Left forelimb (tissue), 1 donor: ENCODE measurements at places on chromosomes 5 and 9.

DNA sequence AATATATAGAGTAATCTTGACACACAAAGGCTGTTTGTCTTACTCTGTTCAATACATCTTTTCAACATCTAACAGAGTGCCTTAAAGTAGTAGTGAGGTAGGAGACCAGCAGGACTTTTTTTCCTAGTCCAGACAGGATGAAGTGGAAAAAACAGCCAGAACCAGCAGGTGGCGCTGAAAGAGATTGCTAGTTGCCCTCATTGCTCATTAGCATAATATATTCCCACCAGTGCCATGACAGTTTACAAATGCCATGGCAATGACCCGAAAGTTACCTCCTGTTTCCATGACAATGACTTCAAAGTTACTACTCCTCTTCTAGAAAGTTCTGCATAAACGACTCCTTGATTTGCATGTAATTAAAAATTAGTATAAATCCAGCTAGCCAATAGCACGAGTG lies 387.4 kb downstream of the ACTL7B start:
- no peak for DNase-seq

- DNase-seq: no peak
These were observed 56.8 kb downstream of the NIPAL4 start for GRCh38 chr5:157516626-157517325.

DNA sequence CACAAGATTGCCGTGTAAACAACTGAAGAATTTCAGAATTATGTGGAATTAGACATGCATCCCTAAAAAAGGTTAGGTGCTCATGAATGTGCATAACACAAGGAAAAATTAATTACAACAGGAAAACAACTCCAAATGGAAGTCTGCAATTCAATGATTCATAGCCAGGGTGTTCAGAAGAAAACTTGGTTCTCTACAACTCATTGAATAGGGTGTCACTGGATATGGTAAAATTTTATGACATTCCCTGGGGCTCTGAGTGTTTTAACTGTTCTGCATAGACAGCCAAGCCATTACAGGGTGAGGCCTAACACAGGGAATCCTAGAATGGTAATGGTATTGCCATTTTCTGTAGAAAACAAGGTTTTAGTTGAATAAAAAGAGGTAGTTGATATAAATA lies 24.4 kb upstream of the ZSWIM6 start:
- no peak for DNase-seq

- no peak for DNase-seq
These were observed 41.1 kb downstream of the ERBIN start for GRCh38 chr5:65967288-65968066.

- DNase-seq: no peak
These were observed 22.1 kb upstream of the LPCAT1 start for GRCh38 chr5:1545805-1546355.

- no peak for DNase-seq
These were observed 291.1 kb upstream of the PDE4D start for GRCh38 chr5:60184606-60185005.

- DNase-seq: no peak
These were observed 50.9 kb upstream of the TUT7 start for GRCh38 chr9:86405086-86405491.

- DNase-seq: no peak
These were observed 281.2 kb upstream of the RGMB start for GRCh38 chr5:98492258-98492657.

- no peak for DNase-seq
These were observed 539.6 kb downstream of the CCDC171 start for GRCh38 chr9:16092142-16093091.

GRCh38 chr5:9927521-9927997 lies 297.4 kb upstream of the TAS2R1 start:
- no peak for DNase-seq

- no peak for DNase-seq
These were observed 15.3 kb downstream of the AP3S1 start for GRCh38 chr5:115857057-115857479.

DNA sequence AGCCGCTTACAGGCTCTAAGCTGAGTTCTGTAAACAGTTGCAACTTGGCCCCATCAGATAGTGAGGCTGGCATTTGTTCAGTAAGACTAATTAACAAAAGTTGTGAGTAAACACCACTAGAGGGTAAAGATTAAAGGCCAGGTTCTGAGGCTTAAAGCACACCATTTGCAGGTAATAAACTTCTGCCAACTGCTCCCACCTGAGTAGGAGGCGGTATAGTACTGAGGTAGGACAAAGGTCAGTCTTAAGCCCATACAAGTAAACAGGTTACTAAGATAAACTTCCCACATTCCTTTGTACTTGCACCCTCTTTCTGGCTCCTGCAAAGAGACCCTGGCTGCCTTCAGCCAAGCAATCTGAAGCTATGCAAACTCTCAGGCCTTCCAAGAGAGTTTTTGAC lies 419.6 kb downstream of the DNAH5 start:
- DNase-seq: no peak

DNA sequence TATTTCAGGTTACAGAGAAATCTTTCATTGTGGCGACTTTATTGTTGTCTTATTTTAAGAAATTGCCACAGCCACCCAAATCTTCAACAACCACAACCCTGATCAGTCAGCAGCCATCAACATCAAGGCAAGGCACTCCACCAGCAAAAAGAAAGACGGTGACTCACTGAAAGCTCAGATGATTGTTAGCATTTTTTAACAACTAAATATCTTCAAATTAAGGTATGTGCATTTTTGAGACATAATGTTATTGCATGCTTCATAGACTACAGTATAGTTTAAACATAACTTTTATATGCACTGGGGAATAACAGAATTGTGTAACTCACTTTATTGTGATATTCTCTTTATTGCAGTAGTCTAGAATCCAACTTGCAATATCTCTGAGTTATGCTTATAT lies 263.4 kb downstream of the TMEM232 start:
- no peak for DNase-seq

- no peak for DNase-seq
These were observed 436.7 kb downstream of the ZSWIM6 start for GRCh38 chr5:61768692-61769281.

DNA sequence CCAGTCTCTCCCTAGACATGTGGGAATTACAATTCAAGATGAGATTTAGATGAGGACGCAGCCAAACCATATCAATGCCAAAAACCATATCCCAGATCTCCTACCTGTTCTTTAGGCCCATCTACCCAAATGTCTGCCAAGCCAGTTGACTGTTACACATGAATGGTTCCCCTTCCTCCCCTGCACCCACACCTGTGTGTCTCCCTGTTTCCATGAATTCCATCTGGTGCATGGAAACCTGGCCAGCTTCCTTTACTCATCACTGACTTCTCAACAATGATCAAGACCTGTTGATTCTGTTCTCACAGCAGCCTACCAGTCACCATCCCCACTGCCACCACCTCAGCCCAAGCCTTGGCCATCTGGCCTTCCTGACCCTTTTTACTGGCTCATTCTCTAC lies 222.7 kb downstream of the NR3C1 start:
- no peak for DNase-seq

DNA sequence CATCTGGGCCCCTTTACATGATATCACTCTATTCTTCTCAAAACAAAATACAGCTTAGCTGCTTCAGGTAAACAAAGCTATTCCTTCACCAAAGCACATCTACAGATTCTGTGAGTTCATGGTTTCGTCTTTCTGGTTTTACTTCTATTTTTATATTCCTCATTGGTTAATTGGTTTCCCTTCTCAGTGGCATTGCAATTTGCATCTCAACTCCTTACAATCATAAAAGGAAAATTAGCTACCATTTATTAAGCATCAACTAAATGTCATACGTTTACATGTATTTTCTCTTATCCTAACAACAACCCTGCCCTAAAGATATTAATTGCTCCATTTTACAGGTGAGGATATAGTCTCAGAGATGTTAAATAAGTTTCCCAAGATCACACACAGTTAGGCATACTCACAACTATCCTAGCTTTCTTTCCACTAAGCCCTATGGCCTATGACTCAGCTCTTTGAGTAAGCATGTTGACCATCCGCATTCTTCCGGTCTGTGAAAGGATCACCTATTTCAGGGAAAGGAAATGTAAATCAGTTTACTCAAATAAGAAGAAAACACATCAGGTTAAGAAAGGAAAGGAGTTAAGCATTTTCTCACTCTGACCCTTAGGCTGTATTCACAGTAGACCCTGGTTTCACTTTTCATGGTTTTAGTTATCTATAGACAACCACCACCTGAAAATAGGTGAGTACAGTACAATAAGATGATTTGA lies 146.1 kb downstream of the CAAP1 start:
- DNase-seq: no peak

- DNase-seq: no peak
These were observed 127.1 kb upstream of the COL5A1 start for GRCh38 chr9:134514503-134514902.

GRCh38 chr5:33877449-33877848 lies 14.3 kb downstream of the ADAMTS12 start:
- no peak for DNase-seq

DNA sequence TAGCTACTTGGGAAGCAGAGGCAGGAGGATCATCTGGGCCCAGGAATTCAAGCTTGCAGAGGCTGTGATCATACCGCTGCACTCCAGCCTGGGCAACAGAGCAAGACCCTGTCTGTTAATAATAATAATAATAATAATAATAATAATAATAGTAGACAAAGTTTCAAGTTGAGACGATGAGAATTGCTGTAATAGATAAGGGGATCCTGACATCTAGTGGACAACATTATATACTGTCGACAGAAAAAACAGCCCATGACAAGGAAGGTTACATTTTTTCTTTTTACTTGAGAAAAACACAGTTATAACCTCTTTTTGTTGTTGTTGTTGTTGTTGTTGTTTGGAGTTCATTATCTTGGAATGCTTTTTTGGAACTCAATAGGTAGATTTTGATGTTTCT lies 35.3 kb downstream of the NDFIP1 start:
- no peak for DNase-seq

DNA sequence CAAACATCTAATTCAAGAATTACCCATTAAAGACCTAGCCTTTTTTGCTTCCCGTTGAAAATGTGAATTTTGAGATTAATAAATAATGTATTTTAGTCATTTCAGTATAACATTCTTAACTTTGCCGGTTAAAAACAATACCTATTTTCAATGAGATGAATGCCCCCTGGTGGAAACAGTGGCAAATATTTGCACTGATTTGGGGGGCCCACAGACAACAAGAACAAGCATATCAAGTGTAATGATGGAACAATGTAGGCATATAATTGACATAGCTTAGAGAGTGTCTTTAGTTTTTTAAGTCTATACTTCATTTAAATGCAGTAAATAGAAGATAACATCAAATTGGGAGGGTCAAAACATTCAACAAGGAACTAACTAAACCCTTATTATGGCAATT lies 111.9 kb downstream of the NTRK2 start:
- no peak for DNase-seq

DNA sequence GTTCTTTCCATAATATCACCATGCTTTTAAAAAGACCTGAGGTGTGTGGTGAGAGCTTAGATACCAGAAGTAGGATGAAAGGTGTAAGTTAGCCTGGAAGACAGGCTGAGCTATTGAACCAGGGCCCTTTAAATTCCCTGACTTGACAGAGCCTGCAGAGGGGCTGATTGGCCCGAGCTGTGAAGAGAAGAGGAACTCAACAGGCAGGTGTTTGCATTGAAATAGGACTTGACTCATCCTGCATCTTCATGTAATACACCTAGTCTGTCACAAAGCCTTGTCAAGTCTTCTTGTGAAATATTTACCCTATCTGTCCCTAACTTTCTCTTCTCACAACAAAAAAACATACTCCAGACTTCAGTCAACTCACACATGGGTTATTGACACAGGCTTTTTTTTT lies 16.6 kb upstream of the ANP32B start:
- no peak for DNase-seq

DNA sequence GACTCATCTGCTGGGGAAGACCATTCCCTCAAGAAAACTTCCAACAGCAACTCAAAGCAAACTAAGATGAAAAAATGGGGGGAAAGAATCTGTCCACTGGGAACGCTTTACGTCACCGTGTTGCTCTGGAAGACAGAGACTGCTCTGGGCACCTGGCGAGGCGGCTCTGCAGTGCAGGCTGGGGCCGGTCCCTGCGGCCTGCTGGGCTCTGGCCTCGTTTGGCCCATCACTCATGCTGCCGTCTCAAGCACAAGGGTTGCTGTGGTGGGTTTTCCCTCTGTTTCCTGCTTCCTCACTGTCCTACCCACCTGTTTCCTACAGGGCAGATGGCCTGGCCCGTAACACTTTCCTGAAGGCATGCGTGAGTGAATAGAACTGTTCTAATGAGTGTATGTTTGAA lies 92.9 kb upstream of the OTULINL start:
- DNase-seq: no peak

DNA sequence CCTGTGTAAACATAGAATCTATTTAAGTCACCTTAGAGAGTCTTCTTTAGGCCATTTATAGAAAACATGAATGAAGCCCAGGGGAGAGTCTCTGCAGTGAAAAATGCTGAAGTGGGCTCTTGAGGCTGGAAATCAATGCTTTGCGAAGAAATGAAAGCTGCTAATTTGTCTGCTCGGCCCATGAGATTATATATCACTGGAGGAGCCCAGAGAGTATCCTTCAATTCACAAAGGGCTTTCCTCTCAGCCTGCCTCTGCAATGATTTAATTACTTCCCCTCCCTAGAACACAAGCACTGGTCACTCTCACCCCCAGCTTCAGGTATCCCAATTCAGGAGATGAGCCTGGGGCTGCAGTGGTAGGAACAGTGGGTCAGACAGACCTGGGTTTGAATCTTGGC lies 8.2 kb upstream of the DRD1 start:
- DNase-seq: no peak

- DNase-seq: no peak
These were observed 92.1 kb downstream of the LMNB1 start for GRCh38 chr5:126869005-126869451.

- DNase-seq: no peak
These were observed 135.7 kb downstream of the TLR4 start for GRCh38 chr9:117839862-117840261.

DNA sequence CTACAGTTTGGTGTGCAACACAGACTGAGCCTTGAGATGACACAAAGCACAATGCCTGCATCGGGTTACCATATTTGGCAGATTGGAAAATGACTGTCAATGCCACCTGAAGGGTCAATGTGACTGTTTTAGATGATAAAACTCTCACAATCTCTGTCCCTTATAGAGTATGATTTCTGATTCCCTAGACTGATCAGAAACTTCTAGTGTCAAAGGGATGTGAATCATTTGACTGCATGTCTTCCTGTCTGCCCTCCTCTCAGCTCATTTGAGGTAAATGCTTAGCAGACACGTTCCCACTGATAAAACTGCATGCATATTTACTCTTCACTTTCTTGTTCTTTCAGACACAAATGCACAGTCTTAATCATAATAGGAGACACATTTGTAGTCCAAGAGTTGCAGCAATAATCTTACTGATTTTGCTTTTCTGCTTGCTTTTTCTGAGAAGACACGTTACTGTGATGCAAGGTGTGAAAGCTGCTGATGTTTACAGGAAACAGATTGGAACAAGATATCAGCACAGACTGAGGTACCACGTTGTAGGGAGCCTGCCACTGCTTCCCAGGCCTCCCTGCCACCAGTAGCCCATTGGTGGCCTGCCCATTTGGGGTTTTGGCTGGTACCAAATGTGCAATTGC lies 77.8 kb downstream of the GCNT4 start:
- no peak for DNase-seq

- no peak for DNase-seq
These were observed 174.5 kb downstream of the FGF18 start for GRCh38 chr5:171593976-171594375.

GRCh38 chr9:124268661-124269060 lies 10.9 kb downstream of the NEK6 start:
- DNase-seq: no peak
